ENCODE measurements at places on chromosomes 1 and 21.

DNA sequence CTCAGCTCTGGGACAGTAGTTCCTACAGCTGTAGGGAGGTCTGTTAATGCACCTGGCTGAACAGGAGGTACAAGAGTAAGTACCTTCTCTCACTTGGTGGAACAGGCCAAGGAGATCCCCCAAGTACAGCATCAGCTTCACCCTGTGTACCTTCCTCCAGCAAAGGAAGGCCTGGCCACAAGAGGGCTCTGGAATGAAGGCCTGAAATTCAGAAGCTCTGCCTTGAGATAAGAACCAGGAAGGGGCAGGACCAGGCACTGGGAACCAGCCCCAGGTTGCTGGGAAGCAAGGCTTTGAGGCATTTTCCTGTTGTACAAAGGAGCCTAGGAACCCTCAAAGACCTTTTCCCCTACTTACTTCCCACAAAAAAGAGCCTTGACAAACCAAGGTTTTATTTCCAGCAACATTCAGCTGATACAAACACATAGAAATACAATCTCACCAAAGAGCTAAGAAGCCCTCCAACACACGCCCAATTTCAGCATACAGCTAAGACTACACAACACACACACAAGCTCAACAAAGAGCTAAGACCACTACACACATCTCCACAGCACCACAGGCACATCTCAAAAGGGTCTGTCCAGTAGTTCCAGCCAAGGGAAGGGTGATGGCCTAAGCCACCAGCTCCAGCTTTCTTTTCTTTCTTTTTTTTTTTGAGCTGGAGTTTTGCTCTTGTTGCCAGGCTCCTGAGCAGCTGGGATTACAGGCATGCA, 23.5 kb downstream of the F11R start:
- peak; percentile 49 for DNase-seq

DNA sequence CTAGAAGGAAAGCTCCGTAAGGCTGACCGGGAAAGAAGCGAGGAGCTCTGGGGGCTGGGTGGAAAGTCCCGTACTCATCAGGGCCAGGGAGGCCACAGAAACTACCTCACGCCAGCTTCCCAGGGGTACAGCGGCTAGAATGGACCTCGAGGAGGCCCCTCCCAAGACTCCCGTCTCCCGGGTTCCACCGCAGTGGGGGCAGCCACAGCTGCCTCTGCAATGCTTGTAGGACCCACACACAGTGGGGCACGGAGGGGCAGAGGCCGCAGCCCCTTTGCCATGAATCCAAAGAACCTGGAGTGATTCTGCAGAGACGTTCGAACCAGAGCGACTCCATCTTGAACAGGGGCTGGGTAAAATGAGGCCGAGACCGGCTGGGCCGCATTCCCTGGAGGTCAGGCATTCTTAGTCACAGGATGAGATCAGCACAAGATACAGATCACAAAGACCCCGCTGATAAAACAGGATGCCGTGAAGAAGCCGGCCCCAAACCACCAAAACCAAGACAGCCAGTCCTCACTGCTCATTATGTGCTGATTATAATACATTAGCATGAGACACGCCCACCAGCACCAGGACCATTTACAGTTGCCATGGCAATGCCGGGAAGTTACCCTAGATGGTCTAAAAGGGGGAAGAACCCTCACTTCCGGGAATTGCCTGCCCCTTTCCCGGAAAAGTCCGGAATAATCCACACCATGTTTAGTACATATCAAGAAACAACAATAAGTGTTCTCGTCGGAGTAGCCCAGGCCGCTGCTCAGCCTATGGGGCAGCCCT, 1.6 kb upstream of the ANKRD65 start:
- DNase-seq, result no peak

DNA sequence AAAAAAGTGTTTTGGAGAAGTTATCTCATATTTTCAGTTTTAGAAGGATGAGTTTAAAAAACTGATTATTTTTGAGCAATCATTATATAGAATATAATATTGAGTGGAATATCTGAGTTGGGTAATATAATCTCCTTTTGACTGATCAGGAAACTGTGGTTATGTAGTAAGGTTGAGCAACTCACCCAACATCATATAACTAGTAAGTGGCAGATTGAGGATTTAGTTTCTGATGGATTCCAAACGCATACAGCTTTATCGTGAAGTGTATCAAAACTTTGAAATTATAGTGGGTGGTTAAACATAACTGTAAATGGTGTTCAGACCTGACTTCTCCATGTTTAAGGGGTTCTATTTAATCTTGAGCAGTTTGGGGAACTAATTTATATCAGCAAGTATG, 98.6 kb downstream of the OLFM3 start:
- DNase-seq, result no peak

GRCh38 chr1:232416026-232416568, 213.8 kb downstream of the SIPA1L2 start:
- DNase-seq, result no peak

DNA sequence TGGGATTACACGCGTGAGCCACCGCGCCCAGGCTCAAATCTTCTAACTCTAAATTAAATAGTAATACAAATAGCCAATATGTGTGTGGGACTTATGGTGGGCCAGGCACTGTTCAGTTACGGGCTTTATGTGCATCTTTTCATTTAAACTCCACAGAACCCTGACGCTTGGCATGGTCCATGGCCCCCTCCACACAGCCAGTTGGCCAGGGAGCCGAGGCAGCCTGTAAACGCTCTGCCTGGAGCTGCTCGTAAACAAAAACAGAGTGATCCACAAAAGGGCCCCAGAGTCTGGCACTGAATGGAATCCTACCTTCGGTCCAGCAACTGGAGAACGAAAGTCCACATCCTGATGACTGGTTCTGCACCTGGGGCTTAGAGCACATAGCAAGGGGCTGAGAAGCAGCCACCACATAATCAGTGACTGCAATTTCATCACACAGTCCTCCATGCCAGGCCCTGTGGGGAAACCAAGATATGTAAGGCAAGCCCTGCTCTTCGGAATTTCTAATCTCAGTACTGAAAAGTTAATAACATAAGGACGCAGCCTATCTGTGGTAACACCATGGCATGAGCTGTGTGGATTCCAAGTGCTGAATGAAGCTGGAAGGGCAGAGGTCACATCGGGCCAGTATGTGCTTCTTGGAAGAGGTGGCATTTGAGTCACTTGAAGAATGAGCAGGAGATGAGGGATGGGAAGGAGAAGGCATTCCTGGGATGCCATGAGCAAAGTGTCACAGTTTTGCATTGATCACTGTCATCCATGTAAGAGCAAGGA, 13.5 kb upstream of the ADAMTSL4 start:
- peak; percentile 11 for DNase-seq

DNA sequence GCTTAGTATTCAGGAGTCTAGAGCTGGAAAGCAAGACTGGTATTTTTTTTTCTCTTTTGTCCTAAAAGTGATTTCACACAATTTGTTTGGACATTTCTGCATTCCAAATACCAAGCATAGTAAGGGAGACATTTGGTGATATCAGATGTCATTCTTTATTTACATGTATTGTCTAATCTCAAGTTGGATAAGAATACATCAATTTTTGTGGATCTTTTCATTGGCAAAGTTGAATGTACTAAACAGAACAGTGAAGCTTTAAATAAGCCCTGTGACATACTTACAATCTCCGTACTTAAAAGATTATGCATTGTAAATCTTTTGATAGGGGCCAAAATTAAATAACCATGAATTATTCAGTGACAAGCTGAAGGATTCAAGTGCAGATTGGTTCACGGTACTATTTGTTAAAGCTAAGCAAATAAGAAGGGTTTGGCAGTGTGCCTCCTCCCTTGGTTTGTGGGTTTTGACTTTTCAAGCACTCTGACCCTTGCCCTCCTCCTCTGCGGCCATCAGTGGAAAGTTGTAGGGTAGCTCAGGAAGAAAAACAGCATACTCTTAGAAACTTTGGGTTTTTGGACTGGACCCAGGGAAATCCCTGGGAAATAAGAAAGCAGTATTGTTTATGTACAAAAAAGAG, 663.7 kb downstream of the ADGRL2 start:
- peak; percentile 6 for DNase-seq

GRCh38 chr1:241308471-241308870, 48.5 kb downstream of the RGS7 start:
- no peak for DNase-seq

- DNase-seq, result no peak
Observed at GRCh38 chr1:158809862-158810261, 21.3 kb upstream of the MNDA start.

DNA sequence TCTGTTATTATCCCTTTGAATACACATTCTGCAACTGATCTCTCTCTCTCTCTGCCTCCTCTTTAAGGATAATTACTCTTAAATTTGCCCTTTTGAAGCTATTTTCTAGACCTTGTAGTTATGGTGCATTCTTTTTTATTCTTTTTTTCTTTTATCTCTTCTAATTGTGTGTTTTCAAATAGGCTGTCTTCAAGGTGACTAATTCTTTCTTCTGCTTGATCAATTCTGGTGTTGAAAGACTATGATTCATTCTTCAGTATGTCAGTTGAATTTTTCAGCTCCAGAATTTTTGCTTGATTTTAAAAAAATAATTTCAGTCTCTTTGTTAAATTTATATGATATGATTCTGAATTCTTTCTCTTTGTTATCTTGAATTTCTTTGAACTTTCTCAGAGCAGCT, 95.6 kb upstream of the GPR52 start:
- no peak for DNase-seq

DNA sequence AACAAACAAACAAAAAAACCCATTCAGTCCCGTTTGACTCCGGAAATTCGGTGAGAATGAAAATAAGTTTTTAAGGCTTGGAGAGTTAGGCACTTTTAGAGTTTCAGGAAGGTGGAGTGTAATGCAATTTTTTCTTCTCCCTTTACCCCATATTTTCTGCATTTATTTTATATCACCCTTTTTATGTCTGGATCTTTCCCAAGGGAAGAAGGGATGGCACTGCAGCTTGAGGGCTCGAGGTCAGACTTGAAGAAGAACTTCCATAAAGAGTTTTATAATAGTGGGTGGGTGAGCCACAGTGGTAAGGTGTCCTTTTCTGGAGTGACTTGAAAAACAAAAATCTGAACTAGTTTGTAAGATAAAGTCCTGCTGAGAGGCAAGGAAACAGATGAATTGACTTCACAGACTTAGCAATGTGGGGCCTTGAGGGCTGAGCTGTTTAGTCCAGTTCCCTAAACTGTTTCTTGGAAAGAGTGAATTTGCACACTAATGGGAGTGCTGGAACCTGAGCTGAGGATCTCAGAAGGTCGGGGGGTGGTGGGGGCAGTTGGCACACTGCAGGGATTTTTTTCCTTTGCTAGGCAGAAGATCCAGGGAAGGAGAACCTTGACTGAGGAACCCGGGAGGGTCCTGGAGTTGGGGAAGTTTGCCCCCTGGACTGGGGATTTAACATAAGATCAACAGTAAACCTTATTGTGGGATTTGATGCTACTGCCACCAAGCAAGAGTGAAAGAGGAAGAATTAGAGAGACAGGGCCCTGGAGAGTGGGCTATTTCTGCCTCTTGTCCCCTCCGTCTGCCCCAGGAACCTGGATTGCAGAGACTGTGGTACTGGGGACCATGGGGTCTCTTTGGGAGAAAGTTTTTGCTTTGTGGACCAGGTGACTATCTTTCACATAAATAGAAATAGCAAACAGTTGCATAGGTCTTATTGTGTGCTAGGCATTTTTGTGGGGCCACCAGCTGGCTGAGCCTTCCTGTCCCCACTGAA, 1.8 kb upstream of the MEX3A start:
- DNase-seq, result peak; percentile 39

DNA sequence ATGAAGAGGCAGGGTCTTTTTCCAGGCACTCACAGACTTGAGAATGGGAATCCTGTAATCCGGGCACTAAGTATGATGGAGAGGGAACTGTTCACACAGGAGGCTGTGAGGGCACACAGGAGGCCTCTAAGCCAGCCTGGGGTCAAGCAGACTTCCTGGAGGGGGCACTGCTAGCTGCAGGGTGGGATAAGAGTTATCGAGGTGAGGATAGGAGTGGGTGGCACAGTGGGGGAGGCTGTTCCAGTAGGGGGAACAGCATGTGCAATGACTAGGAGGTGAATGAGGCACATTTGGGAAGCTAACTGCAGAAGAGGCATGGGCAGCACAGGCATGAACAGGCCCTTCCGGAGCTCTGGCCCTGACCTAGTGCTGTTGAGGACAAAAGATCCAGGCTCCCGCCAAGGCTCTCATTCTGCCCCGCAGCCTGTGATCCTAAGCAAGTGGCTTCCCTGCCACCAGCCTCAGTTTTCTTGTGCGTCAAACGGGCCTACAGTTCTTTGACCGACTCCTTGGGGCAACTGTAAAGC, 216.7 kb downstream of the TRABD2B start:
- no peak for DNase-seq

GRCh38 chr1:204420039-204421004, 8.7 kb upstream of the PPP1R15B start:
- peak; percentile 25 for DNase-seq

Measured in neural progenitor cell (in vitro differentiated cells).